ENCODE measurements at places on chromosomes 12 and 14.
A peak's percentile ranks its signal among the peaks of the same experiment; 100 is the strongest.

DNA sequence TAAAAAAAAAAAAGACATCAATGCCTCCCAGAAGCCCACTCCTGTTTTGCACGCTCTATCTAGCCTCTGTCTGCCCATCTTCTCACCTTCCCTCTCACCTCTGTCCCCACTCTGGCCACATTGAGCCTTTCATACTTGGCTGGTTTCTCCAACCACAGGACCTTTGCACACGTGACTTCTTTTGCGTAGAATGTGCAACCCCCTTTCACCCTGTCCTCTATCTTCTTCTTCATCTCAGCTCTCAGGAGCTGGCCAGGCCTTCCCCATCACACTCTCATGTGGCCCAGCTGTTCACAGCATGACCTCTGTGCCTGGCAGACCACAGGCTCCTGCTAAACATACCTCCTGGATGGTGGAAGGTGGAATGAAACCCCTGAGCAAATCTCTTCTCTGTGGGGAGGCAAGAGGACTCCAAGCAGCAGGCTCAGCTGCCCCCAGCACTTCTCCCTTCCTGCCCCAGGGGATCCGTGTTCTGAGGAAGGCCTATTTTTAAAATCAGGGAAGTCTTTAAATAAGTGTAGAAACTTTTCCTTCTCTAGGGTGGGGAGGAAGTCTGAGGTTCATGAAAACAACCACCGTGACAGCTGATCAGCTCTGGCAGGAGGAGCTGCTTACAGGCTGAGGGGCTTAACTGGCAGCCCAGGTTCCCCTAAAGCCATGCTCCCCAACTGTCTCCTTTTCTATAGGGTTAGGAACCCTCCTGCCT, 11.6 kb downstream of the HVCN1 start:
- no peak for DNase-seq

GRCh38 chr14:80628547-80628946, 313.0 kb downstream of the CEP128 start:
- DNase-seq = no peak

DNA sequence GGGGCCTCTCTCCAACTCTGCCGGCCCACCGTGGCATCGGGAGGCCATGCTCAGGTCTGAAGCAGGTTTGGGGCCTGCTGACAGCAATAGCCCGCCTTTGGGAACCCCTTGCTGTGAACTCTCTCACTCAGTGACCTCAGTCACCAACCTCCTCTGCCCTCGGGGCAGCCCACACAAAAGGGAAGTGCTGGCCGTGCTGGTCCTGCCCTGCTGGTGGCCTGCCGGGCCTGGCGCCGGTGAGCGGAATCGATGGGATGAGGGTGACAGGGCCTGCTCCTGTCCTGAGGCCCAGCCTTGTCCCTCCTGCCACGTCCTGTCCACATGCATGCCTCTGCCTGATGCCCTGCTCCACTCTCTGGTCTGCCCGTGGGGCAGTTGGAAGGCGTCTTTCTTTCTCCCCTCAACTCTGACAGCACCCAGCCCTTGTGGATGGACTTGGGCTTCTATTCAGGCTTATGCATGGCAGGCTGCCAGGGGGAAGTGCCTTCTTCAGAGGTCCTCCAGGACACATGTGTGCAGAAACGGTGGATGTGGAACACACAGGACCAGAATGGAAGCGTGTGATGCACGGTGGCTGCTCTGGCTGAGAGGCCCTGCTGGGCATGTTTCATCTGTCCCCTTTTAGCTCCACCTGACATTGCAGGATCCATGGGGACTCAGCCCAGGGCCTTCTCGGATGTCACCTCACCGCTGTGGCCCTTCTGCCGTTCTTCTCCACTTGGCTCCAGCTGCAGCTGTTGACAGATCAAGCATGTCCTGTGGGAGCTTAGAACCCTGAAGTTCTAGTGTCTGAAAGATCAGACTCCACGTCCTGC, 31.9 kb downstream of the IL31 start:
- no peak for DNase-seq

- DNase-seq = no peak
Measured at GRCh38 chr14:74942608-74943007, 12.8 kb downstream of the PGF start.

DNA sequence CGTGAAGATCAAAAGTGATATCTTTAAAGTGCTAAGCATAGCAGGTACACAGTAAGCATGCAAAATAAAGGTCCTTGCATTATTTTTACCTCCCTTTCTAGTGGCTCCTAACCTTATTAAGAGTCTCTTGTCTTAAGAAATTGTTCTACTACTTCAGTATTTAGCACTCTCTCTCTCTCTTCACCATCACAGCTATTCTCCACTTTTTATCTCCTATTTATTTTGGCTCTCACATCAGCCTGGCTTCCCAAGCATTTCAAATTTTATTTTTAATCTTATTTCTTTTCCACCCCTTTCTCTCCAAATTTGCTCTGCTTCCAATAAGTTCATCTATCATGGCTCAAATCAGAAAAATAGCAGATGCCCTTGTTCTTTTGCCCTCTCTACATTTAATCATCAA, 212.6 kb downstream of the RAD51B start:
- DNase-seq = no peak

GRCh38 chr14:89498878-89499277, 81.8 kb upstream of the FOXN3 start:
- no peak for DNase-seq

GRCh38 chr14:98210045-98210672, 1061.8 kb downstream of the BCL11B start:
- no peak for DNase-seq

- no peak for DNase-seq
Measured at GRCh38 chr12:70823182-70823976, 97.2 kb downstream of the PTPRR start.

DNA sequence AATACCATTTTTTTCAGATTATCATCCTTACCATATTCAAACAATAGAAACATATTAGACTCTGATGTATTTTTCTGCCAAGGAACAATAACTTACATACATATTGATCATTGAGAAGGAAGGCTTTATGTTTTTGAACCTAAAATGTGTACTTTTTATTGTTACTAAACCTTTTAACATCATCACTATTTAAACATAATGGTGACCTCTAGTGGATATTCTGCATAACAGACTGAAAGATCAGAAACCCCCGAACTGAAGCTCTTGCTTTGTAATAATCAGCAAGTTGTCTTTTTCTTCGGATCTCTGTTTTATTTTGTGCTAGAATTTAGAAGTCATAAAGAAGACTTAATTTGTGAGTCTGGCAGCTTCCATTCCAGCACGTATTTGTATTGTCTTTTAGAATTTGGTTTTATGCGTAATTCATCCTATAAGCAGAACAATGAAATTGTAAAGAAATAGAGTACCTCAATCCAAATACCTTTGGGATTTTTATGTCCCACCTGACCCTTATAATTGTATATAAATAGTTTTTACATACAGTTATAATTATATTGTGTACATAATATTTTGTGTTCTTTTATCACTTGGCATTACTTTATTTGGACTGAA, 125.9 kb upstream of the ATF1 start:
- peak; percentile 70 for DNase-seq

DNA sequence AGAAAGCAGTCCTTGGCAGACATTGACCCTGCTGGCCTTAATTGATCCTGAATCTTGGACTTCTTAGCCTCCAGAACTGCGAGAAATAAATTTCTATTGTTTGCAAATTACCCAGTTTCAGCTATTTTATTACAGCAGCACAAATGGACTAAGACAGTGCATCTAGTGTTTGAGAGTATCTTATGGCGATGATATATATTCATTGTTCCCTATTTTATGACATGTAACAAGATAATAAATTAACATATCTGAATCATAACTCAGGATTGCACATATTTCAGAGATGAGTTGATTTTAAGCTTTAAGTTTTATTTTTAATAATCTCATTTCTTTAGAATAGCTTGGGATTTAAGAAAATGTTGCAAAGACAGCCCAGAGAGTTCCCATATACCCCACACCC, 167.4 kb upstream of the FOXG1 start:
- no peak for DNase-seq

DNA sequence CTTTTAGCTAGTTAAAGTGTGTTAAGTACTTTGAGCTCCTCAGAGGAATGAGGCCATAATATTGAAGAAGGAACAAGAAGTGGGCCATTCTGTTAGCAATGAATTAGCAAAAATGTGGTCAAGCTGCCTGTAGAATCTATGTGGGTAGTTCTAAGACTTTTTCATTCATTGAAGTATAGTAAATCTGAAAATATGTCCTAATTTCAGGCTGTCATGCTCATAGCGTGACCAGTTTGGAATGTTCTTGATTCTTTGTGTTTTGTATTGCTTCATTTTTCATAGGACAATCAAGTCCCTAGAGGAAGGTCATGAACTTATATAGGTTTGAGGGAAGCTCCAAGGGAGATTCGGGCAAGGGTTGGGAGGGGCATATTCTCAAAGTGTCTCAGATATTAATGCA, 11.4 kb downstream of the ATP23 start:
- DNase-seq = no peak

DNA sequence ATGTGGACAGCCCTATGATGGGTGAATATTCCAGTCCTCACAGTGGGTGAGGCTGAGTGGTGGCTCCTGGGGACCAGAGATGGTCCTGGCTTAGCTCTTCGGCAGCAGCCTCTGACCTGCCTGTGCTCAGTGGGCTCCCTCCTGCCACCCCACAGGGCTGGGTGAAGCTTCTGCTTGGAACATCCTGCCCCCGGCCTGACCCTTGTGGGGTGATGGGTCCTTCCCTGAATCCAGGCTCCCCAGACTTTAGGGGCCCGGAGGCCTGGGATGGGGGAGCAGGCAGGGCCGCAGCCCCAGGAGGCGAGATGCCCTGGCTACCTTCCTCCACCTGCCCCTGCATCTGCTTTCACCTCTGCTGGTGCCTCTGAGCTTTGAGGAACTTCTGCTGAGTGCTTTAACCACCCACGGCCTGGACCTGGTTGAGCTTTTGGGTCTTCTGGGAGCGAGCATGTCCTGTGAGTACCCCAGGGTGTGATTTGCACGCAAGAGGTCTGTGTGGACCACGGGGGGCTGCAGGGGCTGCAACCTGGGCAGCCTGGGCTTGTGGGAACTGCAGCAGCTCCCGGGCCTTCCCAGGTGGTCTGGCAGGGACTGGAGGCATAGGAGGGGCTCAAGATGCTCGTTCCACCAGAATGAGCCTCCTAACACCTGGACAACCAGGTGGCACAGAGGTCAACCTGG, 159.5 kb downstream of the KIF26A start:
- no peak for DNase-seq

- no peak for DNase-seq
Measured at GRCh38 chr14:39673734-39674133, 241.5 kb upstream of the FBXO33 start.

DNA sequence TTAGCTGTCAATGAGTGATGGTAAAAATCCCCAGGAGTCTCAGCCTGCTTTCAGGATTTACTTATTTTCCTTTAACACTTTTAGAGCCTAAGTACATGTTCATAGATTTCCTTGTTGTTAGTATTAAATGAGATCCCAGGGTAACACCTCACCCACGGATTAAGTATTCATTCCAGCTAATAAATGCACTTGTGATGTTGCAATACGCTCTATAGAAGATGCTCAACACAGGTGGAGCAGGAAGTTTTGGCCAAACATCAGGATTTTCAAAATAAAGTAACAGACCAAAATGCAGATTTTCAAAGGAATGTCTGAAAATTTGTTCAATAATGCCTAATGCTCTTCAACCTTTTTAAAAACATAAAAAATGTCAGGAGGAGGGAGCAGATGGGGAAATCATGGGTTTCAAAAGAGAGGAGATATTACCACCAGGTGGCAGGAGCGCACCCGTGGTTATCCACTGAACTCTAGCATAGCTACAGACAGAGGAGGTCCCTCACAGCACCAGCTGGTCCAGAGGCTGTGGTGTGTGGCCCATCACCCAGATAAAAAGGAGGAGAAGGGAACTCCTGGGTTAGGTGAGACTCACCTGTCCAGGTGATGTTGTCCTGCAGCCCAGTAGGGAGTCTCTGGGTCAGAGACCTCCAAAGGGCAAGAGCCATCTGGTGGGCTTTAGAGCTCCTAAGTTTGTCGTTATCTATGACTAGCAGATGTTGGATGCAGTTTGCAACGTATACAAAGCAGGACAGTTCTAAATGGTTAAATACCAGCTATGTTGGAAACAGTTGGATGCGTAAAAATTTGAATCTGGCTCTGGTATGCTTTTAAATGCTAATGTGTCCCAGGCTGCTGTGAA, 1158.4 kb upstream of the TMEM132C start:
- DNase-seq = peak; percentile 74

- DNase-seq = no peak
Measured at GRCh38 chr14:66649498-66649897, 141.6 kb downstream of the GPHN start.

DNA sequence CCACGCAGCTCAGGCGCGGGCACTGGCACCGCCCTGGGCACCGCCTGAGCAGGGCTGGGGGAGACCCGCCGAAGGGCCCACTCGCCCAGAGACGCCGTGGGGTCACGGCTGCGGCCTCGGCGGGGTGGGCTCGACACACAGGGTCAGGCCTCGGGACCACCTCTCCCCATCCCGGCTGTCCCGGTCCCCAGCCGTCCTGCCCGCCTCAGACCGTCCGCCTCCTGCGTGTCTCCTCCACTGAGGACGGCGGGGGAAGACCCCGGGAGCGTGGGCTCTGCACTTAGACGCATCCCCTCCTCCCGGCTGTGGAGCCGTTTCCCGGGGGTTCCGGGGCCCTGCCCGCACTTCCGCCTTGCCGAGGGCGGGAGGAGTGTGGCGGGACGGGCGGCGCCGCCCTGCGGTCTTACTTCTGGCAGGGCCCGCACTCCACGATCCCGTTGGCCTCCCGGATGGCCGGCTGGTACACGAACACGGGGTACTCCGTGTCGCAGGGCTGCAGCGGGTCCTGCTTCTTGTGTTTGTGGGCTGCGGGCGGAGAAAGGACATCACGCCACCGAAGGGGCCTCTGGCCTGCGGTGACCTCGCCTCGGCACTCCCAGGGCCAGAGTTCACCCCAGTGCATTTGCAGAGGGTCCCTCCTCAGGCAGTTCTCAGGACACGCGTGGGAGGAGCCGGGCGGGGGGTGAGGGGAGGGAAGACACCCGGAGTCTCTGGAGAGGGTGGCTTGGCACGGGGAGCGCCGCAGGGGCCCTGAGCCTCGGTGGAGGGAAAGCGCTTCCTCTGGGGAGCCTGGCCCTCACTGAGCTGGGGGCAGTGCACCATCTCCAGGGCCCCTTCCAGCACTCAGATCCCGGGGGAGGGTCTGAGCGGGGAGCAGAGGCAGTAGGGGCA, 23.1 kb upstream of the LRTM2 start:
- DNase-seq = peak; percentile 10

DNA sequence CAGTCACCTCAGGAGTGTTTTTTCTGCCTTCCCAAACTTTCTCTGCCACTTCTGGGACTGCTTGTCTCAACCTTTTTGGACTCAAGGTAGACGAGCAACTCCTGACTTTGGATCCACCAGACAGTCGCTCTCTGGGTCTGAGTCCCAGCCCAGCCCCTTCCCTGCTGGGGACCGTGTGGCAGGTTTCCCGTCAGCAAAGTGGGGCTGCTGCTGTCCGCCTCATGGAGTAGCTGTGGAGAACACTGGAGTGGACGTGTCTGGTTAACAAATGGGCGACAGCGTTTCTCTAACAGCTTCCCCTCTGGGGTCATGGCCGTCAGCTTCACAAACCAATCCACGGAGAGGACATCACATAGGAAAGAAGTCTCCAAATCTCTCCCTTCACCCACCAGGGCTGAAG, 54.8 kb downstream of the KCTD10 start:
- no peak for DNase-seq
